ENCODE measurements at places on chromosomes 4 and X.

GRCh38 chr4:157076578-157076947 is 613 bp downstream of the GLRB start:
- DNase-seq = no peak

GRCh38 chr4:1769692-1770091 is 23.4 kb upstream of the FGFR3 start:
- no peak for DNase-seq

DNA sequence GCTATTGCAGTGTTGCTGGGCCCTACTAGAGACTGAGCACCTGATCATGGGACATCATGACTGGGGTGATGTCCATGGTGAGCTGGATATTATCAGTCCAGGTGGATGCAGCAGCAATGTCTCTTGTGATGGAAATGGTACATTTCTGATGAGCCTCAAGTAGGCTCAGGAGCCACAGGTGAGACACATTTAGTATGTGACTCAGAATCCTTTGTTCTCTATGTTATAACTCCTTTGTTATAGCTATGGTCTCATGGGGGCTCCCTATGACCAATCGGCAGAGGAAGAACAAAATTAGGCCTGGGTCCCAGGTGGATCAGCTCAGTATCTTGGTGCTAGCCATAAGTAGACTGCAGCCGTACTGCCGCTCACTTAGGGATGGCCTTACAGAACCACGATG is 107.9 kb upstream of the FAT1 start:
- DNase-seq = no peak

DNA sequence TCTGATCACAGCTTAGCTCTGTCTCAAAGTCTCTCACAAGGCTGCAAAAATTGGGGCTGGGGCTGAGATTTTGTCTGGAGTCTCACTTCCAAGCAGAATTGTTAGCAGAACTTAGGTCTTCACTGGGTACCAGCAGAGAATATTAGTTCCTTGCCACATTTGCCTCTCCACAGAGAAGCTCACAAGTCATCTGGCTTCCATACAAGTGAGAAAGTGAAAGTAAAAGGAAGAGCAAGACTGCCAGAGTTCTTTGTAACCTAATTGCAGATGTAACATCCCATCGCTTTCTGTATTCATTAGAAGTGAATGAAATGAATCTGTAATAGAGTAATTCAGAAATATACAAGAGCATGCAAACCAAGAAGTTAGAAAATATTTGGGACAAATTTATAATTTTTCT is 624.1 kb upstream of the GNPDA2 start:
- DNase-seq = no peak

- no peak for DNase-seq
Measured at GRCh38 chr4:160510928-160511327, 1408.0 kb downstream of the RAPGEF2 start.

DNA sequence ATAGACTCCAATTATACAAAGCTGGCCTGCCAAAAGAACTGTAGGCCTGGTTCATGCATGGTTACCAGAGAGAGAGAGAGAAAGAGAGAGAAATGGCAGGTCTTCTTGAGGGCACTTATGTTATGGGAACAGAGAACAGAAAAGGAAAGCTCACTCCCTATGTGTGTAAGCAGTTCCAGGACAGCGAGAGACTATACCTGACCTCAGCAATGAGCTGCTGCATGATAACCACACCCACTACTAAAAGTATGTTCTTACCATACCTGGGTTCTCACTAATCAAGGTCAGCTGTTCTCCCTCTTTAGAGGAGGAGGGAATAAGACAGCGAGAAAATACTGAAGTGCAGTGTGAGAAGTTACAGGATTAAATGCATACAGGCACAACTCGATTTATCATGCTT is 583.3 kb downstream of the GBA3 start:
- no peak for DNase-seq

- DNase-seq = no peak
Measured at GRCh38 chr4:139559687-139560086, 3.7 kb upstream of the SETD7 start.

Data from stimulated activated CD4-positive, alpha-beta T cell treated with anti-CD3 and anti-CD28 coated beads, Interleukin-1b, Interleukin-23, amount 100 ng/mL, for 48 hours (primary cell).